SJSA1 (cell line): ENCODE measurements at places on chromosomes 6 and 20. TPM values are rescaled to one million over a fixed set of nuclear protein-coding genes. Genes with fewer than 3 reads are reported as not detected.

GRCh38 chr20:6956574-6956973 is 189.1 kb downstream of the BMP2 start:
- no peaks in the 10 kb centered on the region for H3K27me3 ChIP-seq
- H3K4me1 ChIP-seq, result no peaks in the 10 kb centered on the region
- H3K27ac ChIP-seq, result no peak overlapping the region
- no peak overlapping the region for H3K4me3 ChIP-seq

- H3K27me3 ChIP-seq, result no peaks in the 10 kb centered on the region
- DNase-seq, result no peak
- no peak overlapping the region for H3K4me3 ChIP-seq
Observed at GRCh38 chr6:40328386-40328985, 258.7 kb downstream of the LRFN2 start.

DNA sequence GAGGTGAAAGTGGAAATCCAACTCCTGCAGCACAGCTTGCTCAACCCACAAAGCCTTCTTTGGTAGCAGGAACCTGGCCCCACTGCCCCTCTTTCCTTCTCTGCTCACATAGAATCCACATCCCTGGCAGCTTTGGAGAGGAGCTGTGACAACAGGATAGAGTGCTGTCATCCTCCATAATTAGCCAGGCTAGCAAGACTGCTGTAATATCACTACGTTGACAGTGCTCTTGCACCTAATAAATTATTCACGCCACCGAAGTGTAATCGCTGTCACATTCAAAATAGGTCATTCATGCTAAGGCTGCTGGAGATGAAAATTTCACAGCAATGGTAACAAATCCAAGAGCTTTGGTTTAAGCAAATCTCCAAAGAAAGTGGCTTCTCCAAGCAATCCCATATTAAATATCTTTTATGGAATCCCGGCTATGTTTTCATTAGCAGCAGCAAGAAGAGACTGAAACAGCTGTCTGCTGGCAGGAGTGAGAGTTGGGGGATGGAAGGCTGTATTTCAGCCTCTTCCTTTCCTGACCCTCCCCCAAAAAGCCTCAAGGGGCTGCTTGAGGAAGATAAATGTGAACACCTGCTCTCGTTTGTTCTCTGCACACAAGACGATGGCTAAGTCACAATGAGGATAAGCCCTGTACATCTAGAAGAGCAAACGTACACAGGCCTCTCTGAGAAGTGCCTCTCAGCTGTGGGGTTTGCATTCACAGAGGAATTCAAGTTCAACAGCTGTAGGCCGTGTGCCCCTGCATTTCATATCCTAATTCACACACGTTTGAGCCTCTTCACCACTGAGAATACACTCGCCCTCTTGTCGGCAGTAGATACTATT is 16.5 kb downstream of the RIPOR2 start:
- no peak overlapping the region for H3K27ac ChIP-seq
- no peak overlapping the region for H3K4me3 ChIP-seq
- no peaks in the 10 kb centered on the region for H3K27me3 ChIP-seq
- no peaks in the 10 kb centered on the region for H3K4me1 ChIP-seq
- H3K36me3 ChIP-seq, result no peaks in the 10 kb centered on the region

Gene CGA
- not detected in 2 replicates for total RNA-seq

Gene TMC2
- total RNA-seq, result not detected in 2 replicates

Gene PAX1
- total RNA-seq, result not detected in 2 replicates
